Caki2 (cell line): ENCODE measurements at places on chromosomes 3 and 15. TPM values are rescaled to one million over a fixed set of nuclear protein-coding genes. Genes with fewer than 3 reads are reported as not detected.

GRCh38 chr3:23743141-23743784, 62.5 kb upstream of the UBE2E1 start:
- DNase-seq, result no peak

DNA sequence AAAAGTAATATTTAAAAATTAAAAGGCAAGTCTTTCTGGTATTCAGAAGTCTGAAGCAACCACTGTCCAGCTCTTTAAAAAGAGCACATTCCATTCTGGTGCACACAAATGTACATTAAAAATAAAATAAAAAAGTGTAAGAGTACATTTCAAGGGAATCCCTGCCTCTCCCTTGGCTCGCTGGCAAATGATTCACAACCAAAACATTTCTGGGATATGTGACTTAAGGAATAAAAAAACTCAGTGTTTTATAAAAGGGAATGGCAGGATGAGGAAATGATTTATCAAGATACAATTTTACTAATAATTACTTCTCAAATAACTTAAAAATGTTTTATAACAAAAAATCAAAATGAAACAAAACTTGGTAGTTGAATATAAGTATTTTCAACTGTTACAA, 23.8 kb upstream of the ANXA2 start:
- peak; percentile 27 for DNase-seq

DNA sequence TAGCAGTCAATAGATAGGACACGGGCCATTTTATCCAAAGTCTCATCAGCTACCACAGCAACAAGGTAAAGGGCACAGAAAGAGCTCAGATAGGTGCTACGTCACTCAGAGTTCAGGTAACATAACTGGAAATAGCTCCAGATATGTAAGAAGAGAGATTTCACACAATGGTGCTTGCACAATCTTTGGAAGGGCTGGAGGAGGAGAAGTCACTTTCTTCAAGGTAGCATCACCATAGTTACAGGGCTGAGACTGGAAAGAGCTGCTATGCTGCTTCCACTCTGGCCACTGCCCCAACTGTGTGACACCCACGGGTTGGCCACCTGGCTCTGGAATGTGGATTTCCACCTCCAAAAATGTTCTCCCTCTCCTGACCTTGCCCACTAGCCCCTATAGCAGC, 448.8 kb upstream of the THBS1 start:
- no peak for DNase-seq

DNA sequence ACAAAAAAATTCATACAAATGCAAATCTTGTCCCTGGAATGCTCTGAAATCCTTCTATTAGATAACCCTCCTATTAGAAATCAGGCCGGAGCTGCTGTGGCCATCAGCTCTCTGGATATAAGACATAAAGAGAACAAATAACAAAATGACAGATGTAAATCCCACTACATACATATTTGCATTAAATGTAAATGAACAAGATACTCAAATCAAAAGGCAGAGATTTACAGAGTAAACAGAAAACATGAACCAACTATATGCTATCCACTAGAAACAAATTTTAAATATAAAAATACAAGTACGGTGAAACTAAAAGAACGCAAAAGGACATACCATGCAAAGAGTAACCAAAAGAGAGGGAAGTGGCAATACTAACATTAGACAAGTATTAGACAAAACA, 10.7 kb downstream of the CYFIP1 start:
- DNase-seq, result no peak

DNA sequence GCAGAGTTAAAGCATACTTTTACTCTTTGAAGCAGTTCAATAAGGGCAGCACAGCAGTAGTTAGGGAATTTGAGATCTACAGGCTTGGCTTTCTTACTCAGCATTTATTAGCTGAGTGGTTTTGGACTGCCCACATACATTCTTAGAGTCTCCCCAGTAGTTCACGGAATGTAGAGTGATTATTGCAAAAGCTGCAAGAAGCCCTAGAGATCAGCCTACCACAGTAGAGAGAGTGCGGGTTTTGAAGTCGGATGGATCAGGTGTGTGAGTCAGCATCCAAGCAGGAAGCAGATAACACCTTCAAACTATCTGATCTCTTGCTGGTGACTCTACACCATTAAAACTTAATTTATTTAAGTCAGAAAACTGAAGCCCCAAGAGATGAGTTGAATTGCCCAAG, 171.9 kb downstream of the SYNPR start:
- DNase-seq, result no peak

DNA sequence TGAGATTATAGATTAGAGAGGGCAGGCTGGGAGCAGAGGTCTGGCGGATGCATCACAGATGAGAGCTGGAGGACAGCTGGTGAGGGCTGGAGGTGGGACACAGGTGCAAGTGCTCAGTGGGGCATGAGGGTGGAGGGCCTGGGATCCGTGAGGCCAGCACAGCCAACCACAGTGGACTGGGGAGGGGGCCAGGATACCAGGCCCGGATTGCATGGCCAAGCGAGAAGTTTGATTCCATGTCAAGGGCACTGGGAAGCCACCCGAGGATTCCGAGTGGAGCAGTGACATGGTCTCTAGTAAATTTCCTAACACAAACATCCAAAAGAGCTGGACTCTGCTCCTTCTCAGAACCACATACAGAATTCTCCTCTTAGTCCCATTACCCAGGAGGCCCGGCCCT, 44.0 kb upstream of the SLC41A3 start:
- DNase-seq, result no peak

GRCh38 chr3:64091501-64091900, 68.2 kb upstream of the PSMD6 start:
- no peak for DNase-seq

- no peak for DNase-seq
Observed at GRCh38 chr3:172777901-172778300, 27.4 kb downstream of the ECT2 start.

- no peak for DNase-seq
Observed at GRCh38 chr3:138911621-138912020, 35.3 kb downstream of the FOXL2 start.

- DNase-seq, result no peak
Observed at GRCh38 chr15:89642106-89642505, 13.2 kb downstream of the KIF7 start.

GRCh38 chr3:127800508-127800907, 21.8 kb downstream of the MGLL start:
- DNase-seq, result no peak

DNA sequence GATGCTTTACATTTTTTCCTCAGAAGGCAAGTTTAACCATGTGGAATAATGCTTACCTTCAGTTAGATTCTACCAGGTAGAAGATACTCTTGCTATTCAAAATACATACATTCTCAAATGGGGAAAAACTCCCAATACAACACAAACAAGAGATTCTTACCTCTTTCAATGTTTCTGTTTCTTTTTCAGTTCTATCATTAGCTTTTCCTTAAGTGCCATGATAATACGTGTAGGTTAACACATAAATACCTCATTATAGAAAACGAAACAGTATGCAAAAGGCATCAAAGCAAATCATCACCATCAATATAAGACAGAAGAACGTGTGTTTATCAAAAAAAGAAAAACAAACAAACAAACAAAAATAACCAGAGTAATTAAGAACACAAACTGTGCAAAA, 300.7 kb upstream of the ROBO1 start:
- no peak for DNase-seq

DNA sequence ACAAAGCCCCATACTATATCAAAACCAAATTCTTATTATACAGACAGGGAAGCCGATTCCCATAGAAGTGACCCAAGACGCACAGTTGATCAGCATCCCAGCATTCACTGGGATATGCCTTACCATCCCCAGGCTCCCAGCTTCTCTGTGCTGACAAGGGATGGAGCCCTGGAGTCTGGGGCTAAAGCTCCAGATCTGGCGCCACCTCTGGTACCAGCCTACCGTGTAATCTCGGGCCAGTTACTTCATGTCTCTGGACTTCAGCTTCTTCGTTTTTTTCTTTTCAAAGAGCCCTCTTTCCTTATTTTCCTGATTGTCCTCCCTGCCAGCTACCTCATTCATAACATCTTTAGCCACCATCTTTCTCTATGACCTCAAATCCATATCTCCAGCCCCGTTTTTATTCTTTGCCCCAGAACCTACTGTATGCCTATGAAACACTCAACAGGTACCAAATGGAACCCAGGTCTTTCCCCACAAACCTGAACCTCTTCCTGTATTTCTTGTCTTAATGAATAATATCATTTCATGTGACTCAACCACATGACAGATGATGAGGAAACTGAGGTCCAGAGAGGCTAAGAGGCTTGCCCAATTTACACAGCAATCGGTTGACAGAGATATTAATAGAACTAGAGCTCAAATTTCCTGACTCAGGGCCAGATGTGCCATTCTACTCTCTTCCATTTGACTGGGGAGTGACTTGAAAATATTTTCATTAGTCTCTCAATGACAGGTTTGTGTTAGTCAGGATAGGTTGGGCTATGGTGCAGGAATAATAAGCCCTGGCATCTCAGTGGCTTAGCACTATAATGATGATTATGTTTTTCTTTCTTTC, 85.4 kb upstream of the TLE3 start:
- no peak for DNase-seq

GRCh38 chr3:186456731-186457191, 87.4 kb downstream of the CRYGS start:
- DNase-seq, result no peak

DNA sequence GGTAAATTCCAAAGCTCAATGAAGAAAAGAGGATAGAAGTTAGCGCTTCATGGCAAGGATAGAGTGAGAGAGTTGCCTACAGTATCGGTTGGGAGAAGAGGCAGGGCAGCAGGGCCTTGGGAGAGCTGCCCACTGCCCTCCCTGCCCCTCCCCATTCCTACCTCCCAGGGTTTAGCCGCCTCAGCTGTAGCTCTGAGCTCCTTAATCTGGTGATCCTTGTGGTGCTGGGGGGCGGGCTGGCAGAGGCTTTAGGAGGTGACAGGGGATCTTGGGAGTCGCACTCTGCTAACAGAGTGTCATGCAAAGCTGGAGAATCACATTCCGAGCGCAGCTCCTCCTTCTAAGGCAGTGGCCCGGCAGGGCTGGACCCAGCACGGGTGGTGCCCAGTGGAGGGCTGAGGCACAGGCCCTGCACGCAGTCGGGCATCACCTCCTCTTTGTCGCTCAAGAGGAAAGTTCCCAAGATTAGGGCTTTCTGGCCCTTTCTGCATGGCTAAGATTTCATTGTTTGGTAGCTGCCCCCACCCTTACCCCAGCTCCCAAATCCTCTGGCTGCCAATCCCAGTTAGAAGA, 57.1 kb upstream of the POLG start:
- DNase-seq, result no peak

- no peak for DNase-seq
Observed at GRCh38 chr3:125072749-125073389, 17.1 kb upstream of the HEG1 start.

- DNase-seq, result no peak
Observed at GRCh38 chr3:98508582-98508981, 11.1 kb downstream of the OR5K2 start.

DNA sequence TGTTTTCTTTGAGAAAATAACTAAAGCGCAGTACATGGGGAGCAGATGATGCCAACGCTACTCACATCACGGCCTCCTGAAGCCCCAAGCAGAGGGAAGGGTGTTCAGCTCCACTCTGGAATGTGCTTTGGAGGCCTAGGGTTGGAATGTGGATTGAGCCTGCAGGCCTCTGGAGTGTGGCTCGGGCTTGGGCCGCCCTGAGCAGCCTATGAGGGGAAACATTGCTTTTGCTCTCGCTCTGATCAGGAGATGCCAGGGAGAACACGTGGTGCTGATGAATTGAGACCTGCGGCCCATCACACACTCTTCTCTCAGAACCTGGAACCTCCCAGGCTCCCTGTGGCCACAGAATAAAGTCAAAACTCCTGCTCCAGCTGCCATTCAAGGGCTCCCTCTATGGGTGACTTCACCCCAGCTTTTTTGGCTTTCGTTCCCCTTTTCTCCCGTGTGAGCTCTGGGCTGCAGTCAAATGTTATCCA, 23.3 kb downstream of the CCDC13 start:
- no peak for DNase-seq

DNA sequence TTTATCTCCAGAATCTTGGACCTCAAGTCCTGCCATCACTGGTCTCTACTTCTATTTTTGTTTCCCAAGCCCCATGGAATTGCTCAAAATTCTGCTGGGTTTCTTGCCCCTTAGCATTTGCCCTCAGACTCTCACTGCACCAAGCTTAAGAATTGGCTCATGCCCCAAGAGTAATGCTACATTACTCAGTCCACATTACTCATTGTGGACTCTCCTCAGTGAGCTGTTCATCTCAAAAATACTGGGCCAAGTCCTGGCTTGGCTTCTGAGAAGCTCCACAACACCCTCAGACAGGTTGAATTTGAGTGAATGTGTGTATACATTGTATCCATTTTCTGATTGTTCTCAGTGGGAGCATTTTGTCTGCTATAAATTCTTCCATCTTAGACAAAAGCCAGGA, 364.4 kb upstream of the ARHGEF26 start:
- no peak for DNase-seq

- DNase-seq, result no peak
Observed at GRCh38 chr3:27840807-27841594, 118.9 kb upstream of the EOMES start.

- no peak for DNase-seq
Observed at GRCh38 chr3:138465925-138466324, 31.5 kb downstream of the ESYT3 start.

GRCh38 chr3:86673991-86674390, 317.0 kb downstream of the VGLL3 start:
- no peak for DNase-seq

Gene TRPM1
- 0.07 TPM in 1 of 2 replicates, not detected in the other for total RNA-seq

Gene PCSK6
- 5.5 and 9.4 TPM in 2 replicates for total RNA-seq

Gene ZNF197
- total RNA-seq, result 3.0 and 3.8 TPM in 2 replicates

Gene GOLGA8M
- total RNA-seq, result 0.74 TPM in 1 of 2 replicates, not detected in the other

Gene PTX3
- total RNA-seq, result 12.3 and 16.9 TPM in 2 replicates

Gene OR4F15
- total RNA-seq, result 0.09 TPM in 1 of 2 replicates, not detected in the other

Gene AHSG
- not detected in 2 replicates for total RNA-seq

Gene ARRDC4
- total RNA-seq, result 6.3 and 13.4 TPM in 2 replicates

Gene C3orf80
- 0.61 and 3.8 TPM in 2 replicates for total RNA-seq

Gene GOLGA6L7
- total RNA-seq, result not detected in 2 replicates

Gene FBXL2
- total RNA-seq, result 5.7 and 8.0 TPM in 2 replicates

Gene ABHD17C
- 4.0 and 7.5 TPM in 2 replicates for total RNA-seq

Gene COL6A5
- not detected in 2 replicates for total RNA-seq

Gene GMPPB
- 32.1 and 35.9 TPM in 2 replicates for total RNA-seq

Gene GOLGA6L9
- 0.41 and 1.1 TPM in 2 replicates for total RNA-seq
